Stimulated activated CD8-positive, alpha-beta memory T cell treated with anti-CD3 and anti-CD28 coated beads, Interleukin-12 subunit alpha, Interleukin-12 subunit beta, amount 100 ng/mL, for 1 hour (primary cell): ENCODE measurements at places on chromosomes 4 and X.

DNA sequence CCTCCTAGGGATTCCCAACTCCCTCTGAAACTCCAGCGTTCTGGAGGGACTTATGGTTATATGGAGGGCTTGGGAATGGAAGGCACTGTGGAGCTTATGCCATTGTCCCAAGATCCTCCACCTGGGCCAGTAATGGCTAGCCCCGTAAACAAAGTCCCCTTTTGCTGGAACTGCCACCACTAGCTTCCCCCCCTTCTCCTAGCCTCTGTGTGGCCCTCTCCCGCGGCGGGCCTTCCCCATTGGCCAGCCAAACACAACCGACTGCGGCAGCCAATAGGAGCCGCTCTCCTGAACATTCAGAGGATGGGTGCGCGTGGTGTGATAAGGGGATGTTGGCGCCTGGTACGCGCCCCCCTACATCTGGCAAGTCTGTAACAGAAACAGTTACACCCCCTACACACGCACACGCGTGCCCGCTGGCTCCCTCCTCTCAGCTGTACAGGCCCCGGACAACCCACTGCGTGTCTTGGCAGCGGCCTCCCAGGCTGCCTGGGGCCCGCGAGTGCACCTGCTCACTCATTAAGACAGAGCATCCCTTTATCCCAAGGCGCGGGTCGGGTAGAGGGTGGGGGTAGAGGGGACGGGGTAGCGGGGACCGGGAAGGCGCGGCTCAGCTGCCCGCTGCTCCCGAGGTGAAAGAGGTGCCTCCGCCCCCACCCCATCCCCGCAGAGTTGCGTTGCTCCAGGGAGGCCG is 863 bp upstream of the RAB33A start:
- peak; percentile 20 for DNase-seq

GRCh38 chr4:46674326-46674725 is 234.7 kb downstream of the COX7B2 start:
- no peak for DNase-seq

DNA sequence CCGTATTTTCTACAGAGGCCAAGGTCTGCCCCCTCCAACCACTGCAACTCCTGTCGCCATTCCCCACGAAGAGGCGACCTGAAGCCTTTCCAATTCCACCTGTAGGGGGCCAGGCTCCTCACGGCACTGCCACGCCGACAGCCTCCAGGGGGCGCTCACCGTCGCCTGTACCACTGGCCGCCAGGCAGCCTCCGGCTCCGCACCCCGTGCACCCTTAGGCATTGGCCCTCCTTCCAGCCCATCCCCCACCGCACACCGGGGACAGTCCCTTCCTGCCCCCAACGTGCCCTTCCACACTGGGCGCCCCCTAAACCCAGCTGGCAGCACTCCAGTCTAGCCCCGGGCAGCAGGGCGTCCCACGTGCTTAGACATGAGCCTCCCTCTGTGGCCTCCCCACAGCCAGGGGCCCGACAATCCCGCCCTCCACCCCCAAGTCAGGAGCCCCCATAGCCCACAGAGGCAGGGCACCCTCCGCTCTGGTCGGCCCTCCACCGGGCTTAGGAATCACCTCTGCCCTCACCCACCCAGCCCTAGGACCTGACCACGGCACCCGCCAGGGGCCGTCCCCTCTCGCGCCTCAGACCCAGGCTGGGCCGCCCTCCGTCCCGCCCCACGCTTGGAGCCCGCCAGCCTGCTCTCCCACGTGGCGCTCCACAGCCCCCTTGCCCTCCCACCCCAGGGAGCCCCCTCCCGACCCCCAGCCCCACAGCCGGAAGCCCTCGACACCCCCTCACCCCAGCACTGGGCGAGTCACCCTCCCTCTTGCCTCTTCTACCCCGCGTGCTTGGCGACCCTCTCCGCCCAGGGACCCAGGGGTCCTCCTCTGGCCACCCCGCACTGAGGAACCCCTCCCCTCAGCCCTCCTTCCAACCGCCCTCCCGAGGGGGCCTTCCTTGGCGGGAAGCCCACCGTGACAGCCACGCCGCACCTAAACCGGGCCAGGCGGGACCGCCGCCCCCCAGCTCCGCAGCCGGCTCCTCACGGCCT is 711 bp downstream of the PNMA6E start:
- DNase-seq, result no peak

DNA sequence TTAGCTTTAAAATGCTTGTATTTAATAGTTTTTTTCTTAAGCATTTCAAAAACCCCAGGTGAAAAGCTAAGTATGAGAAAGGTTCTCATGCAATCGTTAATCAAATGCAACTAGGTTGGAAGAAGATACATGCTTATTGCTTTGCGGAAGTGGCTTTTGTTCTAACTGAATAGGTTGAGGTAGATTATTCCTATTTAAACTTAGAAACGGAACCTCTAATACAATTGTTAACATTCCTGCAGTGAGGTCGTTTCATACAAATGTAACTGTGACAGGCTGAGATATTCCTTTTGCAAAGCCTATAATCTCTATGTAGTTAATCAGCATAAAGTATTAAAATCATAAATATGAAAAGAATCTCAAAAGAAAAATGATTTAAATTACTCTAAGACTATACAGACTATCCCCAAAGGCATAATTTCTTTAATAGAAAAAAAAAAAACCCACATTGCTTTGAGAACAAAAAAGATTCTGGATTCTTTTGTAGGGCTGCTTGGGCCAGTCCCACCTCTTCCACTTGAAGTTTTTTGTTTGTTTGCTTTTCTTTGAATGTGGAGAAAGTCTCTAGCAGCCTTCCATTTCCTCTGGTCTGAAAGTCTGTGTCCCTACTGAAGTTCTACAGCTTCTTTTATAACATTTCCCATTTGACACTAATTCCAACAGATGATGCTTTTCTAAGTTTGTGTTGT is 25.6 kb upstream of the SORBS2 start:
- DNase-seq, result no peak

DNA sequence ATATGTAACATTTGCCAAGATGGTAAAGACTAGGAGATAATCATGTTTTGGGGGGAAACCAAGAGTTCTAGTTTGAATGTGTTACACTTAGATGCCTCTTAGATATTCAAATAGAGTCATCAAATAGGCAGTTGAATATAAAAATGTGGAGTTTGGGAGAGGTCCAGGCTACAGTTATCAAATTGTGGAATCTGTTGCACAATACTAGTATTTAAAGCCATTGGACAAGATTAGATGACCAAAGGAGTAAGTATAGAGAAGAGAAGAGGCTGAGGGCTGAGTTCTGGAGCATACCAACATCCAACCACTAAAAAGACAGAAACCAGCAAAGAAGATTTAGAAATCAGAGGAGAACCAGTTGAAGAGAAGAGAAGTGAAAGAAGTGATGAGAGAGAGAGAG is 72.7 kb downstream of the NAA11 start:
- no peak for DNase-seq

DNA sequence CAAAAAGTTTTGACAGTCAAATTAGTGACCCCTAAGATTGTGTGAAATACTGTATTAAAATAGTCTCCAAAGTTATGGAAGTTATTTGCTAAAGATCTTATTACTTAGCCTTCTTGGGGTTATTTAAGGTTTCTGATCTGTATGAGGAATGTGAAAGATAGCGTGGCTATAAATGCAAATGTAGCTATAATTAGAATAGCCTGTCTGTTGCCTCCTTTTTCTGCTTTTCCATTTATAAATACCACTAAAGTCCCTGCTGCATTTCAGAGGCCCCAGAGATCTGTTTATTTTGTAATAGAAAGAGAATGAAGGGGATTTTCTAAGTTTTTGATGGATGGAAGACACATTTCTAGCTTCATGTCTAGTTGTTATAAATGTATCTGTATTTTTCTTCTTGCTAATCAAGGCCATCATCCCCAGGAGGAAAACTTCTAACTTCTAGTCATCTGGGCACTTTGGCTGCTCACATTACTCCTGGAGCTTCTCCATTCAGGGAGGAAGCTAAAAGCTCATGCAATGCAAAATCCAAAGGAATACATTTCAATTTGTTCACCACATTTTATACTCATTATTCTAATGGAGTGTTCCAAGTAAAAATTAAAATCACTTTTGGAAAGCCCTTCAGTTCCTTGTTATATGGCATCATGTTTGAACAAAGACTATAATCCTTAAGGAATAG is 73.9 kb downstream of the INTS12 start:
- no peak for DNase-seq

DNA sequence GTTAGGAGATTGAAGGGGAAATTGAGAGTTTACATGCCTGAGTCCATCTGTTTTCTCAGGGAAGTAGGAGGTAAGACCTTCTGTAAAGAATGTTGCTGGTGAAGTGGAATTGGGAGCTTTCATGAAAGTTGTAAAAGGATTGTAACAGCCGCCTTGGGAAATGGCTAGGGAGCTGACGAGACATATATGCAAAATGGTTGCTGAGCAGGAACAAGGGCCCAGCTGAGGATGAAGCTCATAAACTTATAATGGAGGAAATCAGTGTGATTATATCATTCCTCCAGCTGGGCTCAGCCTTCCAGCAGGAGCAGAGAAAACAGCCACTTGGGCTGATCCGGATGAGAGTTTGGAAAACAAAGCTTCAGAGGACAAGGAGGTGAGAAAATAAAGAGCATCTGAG is 208.7 kb downstream of the MAPK10 start:
- no peak for DNase-seq

- DNase-seq, result no peak
These were observed 58.1 kb upstream of the ENPP6 start for GRCh38 chr4:184275766-184276165.

DNA sequence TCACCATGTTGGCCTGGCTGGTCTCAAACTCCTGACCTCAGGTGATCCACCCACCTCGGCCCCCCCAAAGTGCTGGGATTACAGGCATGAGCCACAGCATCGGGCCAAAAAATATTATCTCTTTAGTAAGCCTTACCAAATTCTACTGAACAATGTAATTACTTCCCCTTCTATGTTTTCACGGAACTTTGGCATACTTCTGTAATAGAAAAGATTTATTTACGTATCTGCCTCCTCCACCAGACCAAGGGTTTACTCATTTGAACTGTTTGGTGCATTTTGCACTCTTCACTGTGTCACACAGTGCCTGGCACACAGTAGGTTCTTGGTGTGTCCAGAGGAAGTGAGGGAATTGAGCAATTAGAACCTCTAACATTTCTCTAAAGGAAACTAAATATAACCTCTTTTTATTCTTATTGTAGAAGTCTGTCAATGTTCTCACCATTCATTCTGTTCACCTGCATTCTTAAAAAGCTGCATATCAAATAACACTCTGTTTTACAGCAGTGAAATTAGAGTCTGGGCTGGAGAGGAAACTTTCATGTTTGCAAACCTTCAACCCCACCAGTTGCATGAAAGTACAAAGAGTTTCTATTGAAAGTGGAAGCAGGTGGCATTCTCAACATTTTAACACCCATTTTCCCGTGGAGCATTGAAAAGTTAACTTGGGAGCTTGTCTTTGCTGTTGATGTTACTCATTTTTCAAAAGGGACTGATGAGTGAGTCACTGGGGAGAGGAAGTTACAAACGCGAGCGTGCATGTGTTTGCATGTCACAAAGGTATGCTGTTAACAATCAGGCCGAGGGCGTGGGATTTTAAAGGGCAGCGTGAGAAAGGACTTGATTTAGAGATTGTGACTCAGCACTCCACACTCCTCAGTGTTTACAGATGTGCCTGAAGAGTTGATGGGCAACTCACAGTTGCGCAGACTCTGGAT is 314.1 kb downstream of the STK32B start:
- no peak for DNase-seq

- no peak for DNase-seq
These were observed 202.7 kb downstream of the SPRY1 start for GRCh38 chr4:123599061-123599919.

DNA sequence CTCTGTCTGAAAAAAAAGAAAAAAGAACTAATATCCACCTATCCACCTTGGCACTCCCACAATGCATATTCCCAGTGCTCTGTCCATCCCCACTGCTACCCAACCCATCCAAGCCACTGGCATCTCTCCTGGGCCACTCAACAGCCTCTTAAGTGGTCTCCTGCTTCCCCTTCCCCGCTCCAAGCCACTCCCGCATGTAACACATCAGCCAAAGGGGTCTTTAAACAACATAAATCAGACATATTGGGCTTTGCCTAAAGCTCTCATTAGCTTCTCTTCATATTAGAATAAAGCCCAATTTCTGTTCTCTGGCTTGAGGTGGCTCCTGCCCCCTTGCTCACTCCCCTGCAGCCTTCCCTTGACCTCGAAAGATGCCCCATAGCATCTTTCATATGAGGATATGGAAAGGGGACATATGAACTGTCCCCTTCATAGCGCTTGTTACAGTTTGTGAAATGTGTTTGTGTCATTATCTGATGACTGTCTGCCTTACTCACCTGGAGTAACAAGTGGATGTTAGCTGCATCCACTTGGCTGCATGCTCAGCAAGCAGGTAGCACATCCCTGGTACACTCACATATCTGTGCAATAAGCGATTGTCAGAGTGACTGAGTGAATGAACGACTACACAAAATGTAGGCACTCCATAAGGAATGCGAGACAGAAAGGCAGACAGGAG is 3.1 kb downstream of the BLOC1S4 start:
- DNase-seq, result no peak

GRCh38 chr4:4426511-4427120 is 39.7 kb downstream of the NSG1 start:
- DNase-seq, result no peak

DNA sequence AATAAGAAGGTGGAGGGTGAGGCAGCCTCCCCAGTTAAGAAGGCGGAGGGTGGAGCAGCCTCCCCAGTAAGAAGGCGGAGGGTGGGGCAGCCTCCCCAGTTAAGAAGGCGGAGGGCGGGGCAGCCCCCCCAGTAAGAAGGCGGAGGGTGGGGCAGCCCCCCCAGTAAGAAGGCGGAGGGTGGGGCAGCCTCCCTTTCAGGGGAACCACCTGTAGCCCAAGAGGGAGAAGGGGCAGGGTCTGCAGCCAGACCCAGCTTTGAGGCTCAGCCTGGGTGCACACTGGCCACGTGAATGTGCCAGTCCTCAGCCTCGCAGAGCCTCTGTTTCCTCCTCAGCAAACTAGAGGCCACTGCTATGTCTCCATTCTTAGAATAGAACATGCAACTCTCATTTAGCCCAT is 52.6 kb downstream of the HMX1 start:
- no peak for DNase-seq

GRCh38 chrX:109795682-109796081 is 62.6 kb upstream of the ACSL4 start:
- no peak for DNase-seq

- no peak for DNase-seq
These were observed 126.6 kb upstream of the GYPA start for GRCh38 chr4:144267084-144267483.

DNA sequence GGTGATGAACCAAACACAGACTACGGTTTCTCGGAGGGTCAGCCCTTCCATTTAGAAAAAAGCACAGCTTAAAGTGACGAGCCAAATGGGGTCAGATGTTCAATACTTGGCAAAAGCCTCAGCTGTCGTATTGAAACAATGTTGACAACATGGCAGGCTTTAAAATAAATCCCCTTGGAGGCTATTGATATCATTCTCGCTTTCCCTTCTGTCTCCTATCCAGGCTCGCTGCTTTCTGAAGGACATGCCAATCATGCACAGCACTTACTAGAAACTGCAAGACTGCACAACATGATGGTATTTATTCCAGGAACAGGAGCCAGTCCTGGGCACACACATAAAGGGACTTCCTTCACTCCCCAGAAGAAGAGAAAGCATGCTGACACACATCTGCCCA is 137.9 kb downstream of the SLC7A11 start:
- DNase-seq, result no peak

GRCh38 chr4:79552311-79552710 is 144.3 kb upstream of the GK2 start:
- DNase-seq, result no peak
